ENCODE measurements at places on chromosomes 3 and 15. TPM values are rescaled to one million over a fixed set of nuclear protein-coding genes. Genes with fewer than 3 reads are reported as not detected.
A peak's percentile ranks its signal among the peaks of the same experiment; 100 is the strongest.

DNA sequence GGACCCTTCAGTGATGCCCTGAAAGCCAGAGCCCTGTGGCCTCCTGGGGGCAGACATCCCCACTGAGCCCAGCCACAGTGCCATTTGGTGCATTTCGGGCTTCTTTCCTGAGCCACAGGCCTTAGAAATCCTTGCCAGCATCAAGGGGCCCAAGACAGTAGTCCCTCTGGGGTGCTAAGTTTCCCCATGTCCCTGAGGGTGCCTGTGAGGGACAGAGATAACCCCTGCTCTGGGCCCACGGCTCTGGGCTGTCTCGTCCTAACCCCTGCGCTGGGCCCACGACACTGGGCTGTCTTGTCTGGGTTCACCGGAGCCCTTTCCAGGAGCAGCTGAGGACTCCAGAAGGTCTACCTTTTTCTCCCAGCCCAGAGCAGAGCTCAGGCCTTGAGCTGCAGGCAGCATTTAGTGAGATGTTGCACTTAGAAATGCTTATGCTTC lies 45.1 kb upstream of the FGD5 start:
- no peak for DNase-seq

DNA sequence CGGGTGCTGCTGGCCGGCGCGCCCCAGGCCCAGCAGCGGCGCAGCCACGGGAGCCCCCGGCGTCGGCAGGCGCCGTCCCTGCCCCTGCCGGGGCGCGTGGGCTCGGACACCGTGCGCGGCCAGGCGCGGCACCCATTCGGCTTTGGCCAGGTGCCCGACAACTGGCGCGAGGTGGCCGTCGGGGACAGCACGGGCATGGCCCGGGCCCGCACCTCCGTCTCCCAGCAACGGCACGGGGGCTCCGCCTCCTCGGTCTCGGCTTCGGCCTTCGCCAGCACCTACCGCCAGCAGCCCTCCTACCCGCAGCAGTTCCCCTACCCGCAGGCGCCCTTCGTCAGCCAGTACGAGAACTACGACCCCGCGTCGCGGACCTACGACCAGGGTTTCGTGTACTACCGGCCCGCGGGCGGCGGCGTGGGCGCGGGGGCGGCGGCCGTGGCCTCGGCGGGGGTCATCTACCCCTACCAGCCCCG lies 777 bp downstream of the LOXL1 start:
- DNase-seq: peak; percentile 56

DNA sequence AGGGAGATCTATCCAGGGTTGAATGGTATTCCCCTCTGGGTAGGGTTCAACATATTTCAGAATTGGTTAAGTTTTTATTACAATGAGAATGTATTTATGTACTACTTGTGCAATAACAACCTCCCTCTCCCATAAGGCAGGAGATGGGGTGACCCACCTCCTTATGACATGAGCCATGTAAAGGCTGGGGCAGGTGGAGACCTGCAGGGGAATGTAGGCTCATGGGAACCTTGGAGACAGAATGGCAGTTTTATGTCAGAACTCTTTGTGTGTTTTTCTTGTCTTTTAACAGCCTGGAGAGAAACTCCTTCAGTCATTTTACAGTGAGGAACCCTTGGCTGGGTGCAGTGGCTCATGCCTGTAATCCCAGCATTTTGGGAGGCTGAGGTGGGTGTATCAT lies 24.6 kb upstream of the INSYN1 start:
- no peak for DNase-seq

GRCh38 chr3:125611908-125612307 lies 16.6 kb upstream of the OSBPL11 start:
- DNase-seq: no peak

DNA sequence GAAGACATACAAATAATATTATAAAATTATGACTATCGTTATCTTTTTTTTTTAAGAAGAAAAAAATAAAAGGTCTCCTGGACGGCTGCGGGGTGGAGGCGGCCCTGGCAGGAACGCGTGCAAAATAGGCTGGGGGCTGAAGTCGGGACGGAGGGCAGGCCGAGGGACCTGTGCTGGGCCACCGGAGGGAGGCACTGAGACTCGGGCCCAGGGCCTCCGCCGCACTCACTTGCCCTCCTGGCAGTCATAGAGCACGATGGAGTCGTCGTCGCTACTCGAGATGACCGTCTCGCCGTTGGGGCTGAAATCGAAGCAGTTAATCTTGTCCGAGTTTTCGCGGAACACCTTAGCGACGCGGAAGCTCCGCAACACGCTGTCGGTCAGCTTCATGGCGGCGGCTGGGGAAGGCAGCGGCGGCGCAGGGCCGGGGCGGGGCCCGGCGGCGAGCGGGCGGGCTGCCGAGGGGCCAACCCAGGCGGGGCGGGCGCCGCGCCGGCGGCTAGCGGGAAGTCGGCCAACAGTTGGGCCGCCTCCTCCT lies 408 bp downstream of the WDR82 start:
- DNase-seq: peak; percentile 52

Gene CNBP
- total RNA-seq: 192 TPM

Gene DNASE1L3
- 1.6 TPM for total RNA-seq

Data from endothelial cell (in vitro differentiated cells).